ENCODE measurements at places on chromosomes 5 and 9.

GRCh38 chr9:131396626-131397025 lies 2.7 kb downstream of the PRRC2B start:
- H3K4me1 ChIP-seq = peaks cover 69% of the 10 kb centered on the region
- H3K36me3 ChIP-seq = peaks cover 17% of the 10 kb centered on the region
- H3K27me3 ChIP-seq = no peaks in the 10 kb centered on the region
- H3K27ac ChIP-seq = peak overlapping the region; percentile 81
- no peak for DNase-seq

DNA sequence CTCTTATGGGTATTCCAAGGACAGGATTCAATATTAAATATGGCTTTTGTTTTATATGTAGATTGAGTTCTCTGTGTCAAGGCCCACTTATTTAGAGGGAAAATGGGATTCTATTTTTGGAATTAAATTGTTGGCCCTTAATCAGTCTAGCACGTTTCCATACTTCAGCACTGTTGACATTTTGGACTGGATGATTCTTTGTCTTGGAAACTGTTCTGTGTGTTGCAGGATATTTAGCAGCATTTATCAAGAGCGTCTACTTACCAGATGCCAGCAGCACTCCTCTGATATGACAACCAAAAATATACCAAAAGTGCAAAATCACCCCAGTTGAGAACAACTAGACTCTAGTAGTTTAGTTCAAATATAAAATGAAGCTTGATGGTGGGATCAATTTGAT lies 1027.0 kb upstream of the COX7C start:
- DNase-seq = no peak
- peaks cover 14% of the 10 kb centered on the region for H3K4me1 ChIP-seq
- H3K4me3 ChIP-seq = no peak overlapping the region
- peaks cover 3% of the 10 kb centered on the region for H3K27me3 ChIP-seq
- H3K27ac ChIP-seq = no peak overlapping the region
- peaks cover 4% of the 10 kb centered on the region for H3K36me3 ChIP-seq

GRCh38 chr5:73114044-73114688 lies 6.2 kb upstream of the TMEM171 start:
- H3K36me3 ChIP-seq = no peaks in the 10 kb centered on the region
- no peak overlapping the region for H3K27ac ChIP-seq
- no peak overlapping the region for H3K4me3 ChIP-seq
- H3K27me3 ChIP-seq = peaks cover 60% of the 10 kb centered on the region
- peaks cover 35% of the 10 kb centered on the region for H3K4me1 ChIP-seq

DNA sequence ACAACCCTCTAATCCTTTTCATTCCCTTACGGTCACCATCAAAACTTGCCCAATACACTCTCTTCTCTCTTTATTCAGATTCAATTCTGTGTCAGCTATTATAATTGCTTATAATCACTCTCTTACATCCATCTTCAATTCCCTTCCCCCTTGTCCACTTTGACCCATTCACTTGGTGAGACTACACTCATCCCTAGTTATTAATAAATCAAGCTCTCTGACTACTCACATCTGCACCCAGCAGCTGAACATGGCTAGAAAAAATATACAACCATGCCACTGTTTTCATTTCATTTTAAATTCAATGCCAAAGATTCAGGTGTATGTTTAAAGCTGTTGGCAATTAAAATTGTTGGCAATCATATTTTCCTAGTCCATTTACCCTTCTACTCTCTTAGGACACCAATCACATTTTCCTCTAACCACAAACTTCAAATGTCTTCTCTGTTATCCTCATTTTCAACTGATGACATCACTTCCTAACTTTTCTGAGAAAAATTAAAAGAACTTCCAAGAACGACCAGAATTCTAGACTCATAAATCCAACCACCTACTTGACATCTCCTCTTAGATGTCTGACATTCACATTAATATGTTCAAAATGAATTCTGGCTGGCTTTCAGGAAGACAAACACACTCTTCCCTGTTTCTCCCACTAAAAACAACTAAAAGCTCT lies 5.5 kb downstream of the C5orf15 start:
- H3K27ac ChIP-seq = peak overlapping the region; percentile 93
- H3K4me3 ChIP-seq = peak overlapping the region; percentile 49
- H3K27me3 ChIP-seq = no peaks in the 10 kb centered on the region
- DNase-seq = no peak
- H3K4me1 ChIP-seq = peaks cover 47% of the 10 kb centered on the region
- peaks cover 35% of the 10 kb centered on the region for H3K36me3 ChIP-seq

GRCh38 chr5:64330728-64331231 lies 165.1 kb downstream of the RNF180 start:
- peaks cover under 1% of the 10 kb centered on the region for H3K27me3 ChIP-seq
- H3K4me3 ChIP-seq = no peak overlapping the region
- H3K36me3 ChIP-seq = peaks cover 21% of the 10 kb centered on the region
- no peaks in the 10 kb centered on the region for H3K4me1 ChIP-seq
- DNase-seq = no peak

DNA sequence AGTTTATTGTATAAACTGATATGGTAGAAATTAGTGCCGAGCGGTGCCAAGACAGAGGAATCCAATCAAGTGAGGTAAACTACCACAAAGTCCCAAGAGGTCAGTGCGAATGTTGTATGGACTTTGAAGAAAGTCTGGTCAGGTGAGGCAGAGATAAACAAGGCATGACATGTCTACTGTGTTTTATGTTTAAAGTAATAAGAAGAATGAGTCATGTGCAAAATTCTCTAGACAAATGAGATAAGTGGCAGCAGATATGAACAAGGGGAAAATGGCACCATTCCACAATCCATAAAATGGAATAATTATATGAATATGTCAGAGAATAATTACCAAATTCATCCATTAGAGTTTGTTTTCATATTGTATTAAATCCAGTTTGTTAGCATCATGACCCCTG lies 364.1 kb upstream of the CCNH start:
- DNase-seq = no peak
- H3K27me3 ChIP-seq = no peaks in the 10 kb centered on the region
- H3K36me3 ChIP-seq = no peaks in the 10 kb centered on the region

DNA sequence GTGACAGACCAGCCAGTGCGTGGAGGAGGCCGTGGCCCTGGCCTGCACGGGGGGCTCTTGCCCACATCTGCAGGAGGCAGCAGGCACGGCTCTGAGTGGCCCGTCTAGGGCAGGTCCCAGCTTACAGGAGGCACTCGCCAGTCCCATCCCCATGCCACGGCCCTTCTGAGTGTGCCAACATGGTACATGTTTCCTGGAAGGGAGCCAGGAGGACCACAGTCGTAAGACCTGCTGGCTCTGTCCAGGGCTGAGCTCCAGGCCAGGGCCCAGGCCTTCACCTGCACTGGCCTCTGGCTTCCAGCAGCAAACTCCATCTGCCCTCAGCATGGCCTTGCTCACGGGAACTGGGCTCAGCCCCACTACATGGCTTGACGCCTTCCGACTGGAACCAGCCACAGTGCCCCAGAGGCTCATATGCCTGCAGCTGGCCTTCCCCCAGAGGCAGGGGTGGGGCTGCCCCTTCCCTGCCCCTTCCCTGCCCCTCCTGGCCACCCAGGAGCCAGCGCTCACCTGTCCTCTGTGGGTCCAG lies 3.8 kb downstream of the NKD2 start:
- H3K27ac ChIP-seq = no peak overlapping the region
- H3K27me3 ChIP-seq = peaks cover 36% of the 10 kb centered on the region
- no peaks in the 10 kb centered on the region for H3K36me3 ChIP-seq
- peaks cover 42% of the 10 kb centered on the region for H3K4me1 ChIP-seq

DNA sequence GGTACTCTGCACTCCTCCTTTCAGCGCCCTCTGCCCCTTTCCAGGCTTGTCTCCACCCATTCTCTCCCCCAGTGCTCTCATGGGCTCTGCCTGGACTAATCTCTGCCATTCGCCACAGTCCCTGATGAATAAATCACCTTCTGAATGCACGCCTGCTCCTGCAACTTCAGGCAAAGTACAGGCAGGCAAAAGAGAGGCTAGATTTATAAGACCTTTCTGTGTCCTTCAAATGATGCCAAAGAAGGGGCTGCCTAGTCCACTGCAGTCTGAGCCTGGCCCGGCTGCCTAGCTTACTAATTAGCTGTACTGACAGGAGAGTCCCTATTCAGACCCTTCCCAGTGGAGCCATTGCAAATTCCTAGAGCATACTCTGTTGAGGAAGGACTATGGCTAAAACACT lies 7.4 kb downstream of the FGF1 start:
- peaks cover 9% of the 10 kb centered on the region for H3K27me3 ChIP-seq
- H3K27ac ChIP-seq = no peak overlapping the region
- DNase-seq = no peak
- no peaks in the 10 kb centered on the region for H3K36me3 ChIP-seq

GRCh38 chr5:40626801-40627200 lies 52.9 kb upstream of the PTGER4 start:
- no peak overlapping the region for H3K4me3 ChIP-seq
- no peaks in the 10 kb centered on the region for H3K36me3 ChIP-seq
- no peak overlapping the region for H3K27ac ChIP-seq
- peaks cover 6% of the 10 kb centered on the region for H3K4me1 ChIP-seq
- H3K27me3 ChIP-seq = peaks cover 18% of the 10 kb centered on the region
- DNase-seq = no peak

DNA sequence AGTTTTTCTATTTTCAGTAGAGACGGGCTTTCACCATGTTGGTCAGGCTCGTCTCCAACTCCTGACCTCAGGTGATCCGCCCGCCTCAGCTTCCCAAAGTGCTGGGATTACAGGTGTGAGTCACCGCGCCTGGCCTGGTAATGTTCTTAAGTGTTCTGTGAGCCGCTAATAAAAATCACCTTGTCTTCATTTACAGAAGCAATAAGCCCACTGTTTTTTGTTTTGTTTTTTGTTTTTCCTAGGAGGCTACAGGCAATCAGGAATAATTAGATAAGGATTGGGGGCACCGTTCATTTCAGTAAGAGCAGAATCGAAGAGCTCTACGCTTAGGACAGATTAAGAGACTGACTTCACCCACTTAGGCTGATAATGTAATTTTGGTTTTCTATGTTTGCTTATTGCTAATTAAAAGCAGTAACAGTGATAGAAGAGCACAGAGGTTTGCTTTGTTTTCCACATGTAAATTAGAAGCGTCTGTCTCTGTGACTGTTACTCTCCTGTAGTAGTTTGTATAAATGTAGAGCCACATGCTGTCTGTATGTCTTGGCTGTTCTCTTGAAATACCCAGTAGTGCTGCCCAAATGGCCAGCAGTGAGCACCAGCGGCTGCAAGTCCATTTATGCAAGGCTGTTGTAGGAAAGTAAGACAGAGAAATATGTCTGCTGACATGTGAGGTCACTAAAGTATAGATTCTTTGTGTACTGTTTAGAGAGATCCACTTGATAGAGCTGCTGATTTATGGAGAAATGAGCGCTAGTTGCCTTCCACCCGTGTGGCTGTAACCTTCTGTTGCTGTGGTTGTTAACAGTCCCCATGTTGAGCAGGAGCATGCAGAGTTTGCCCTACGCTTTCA lies 30.5 kb downstream of the TRIO start:
- no peaks in the 10 kb centered on the region for H3K27me3 ChIP-seq
- DNase-seq = no peak
- H3K36me3 ChIP-seq = no peaks in the 10 kb centered on the region
- peak overlapping the region; percentile 99 for H3K27ac ChIP-seq
- H3K4me1 ChIP-seq = peaks cover 81% of the 10 kb centered on the region
- peak overlapping the region; percentile 81 for H3K4me3 ChIP-seq

- H3K27me3 ChIP-seq = peaks cover 4% of the 10 kb centered on the region
- H3K4me1 ChIP-seq = no peaks in the 10 kb centered on the region
- H3K36me3 ChIP-seq = no peaks in the 10 kb centered on the region
- H3K27ac ChIP-seq = no peak overlapping the region
- H3K4me3 ChIP-seq = no peak overlapping the region
These were observed 135.2 kb upstream of the TUSC1 start for GRCh38 chr9:25813478-25813877.

DNA sequence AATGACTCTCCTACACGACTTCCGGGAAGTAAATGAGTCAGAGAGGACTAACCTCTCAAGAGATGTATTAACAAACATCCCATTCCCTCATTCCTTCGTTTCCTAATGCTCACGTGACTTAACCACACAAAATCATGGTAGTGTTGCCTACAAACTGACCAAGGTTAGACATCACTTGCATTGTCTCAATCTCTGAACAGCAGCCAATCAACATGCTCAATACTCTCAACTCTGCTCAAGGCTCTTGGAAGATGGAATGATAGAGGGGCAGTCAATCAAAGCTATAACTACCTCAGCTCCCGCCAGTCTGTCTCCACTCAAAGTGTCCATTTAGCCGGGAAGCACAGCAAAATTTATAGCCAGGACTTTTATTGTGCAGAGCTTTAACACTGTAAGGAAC lies 143.8 kb upstream of the PIK3R1 start:
- peak overlapping the region; percentile 20 for H3K27ac ChIP-seq
- no peak for DNase-seq
- peaks cover 35% of the 10 kb centered on the region for H3K4me1 ChIP-seq
- no peaks in the 10 kb centered on the region for H3K36me3 ChIP-seq
- peaks cover 9% of the 10 kb centered on the region for H3K27me3 ChIP-seq

DNA sequence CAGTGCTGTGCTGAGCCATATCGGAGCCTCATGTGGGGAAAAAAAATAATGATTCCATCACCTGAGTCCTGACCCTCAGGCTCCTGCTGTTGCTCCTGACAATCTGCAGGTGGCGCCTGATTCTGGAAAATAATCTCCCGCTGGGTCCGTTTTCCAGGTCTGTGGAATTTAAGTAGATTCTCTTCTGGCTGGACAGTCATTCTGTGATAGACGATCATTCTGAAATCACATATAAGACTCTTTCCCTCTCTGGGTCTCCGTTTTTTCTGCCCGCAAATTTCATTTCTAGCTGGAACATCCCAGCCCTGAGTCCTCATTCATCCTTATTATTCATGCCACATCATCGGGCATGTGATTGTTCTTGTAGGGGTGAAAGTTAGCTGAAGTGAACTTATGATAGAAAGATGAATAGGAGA lies 22.1 kb upstream of the STXBP1 start:
- peaks cover 21% of the 10 kb centered on the region for H3K4me1 ChIP-seq
- peak; percentile 72 for DNase-seq
- peaks cover 18% of the 10 kb centered on the region for H3K27me3 ChIP-seq
- no peaks in the 10 kb centered on the region for H3K36me3 ChIP-seq
- H3K27ac ChIP-seq = no peak overlapping the region
- no peak overlapping the region for H3K4me3 ChIP-seq
